Epithelial cell of proximal tubule (primary cell): ENCODE measurements at places on chromosomes 4 and X. TPM values are rescaled to one million over a fixed set of nuclear protein-coding genes. Genes with fewer than 3 reads are reported as not detected.

AMTN gene
- total RNA-seq = not detected in 2 replicates

DNA sequence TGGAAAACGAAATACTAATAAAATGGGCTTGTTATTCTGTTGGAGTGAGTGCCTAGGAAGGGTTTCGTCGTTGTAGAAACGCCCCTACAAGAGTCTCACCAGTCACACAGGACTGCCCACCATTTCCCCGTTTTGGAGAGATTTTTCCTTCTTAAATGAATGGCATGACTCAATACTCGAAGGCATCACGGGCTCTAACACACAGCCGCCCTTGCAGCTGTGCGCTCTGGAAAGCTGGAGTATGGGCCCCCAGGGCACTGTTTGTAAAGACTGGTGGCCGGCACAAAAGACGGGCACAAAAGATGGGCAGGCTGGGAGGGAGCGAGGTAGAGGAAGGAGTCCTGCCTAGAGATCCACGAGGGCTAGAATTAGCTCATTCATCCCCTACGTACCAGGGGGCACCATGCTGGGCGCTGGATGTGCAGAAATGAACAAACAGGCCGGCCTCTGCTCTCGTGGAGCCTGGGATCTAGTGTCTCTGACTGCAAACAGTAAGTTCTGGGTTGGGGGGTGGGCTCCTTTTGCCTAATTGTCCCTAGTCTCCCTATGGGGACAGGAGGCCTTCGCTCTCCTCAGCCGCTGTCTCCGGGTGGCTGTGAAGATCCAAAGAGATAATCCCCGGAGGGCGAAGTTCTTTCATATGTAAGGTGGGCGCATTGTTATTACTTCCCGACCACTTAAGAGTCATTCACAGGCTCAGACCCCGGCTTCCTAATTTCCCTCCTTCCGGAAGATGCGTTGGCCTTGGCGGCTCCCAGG, 1.0 kb upstream of the SFRP2 start:
- DNase-seq = no peak

VSIG4 gene
- total RNA-seq = not detected in 2 replicates

ARR3 gene
- not detected in 2 replicates for total RNA-seq

- no peak for DNase-seq
These were observed 262.2 kb upstream of the PABPC4L start for GRCh38 chr4:134463771-134464170.

DNA sequence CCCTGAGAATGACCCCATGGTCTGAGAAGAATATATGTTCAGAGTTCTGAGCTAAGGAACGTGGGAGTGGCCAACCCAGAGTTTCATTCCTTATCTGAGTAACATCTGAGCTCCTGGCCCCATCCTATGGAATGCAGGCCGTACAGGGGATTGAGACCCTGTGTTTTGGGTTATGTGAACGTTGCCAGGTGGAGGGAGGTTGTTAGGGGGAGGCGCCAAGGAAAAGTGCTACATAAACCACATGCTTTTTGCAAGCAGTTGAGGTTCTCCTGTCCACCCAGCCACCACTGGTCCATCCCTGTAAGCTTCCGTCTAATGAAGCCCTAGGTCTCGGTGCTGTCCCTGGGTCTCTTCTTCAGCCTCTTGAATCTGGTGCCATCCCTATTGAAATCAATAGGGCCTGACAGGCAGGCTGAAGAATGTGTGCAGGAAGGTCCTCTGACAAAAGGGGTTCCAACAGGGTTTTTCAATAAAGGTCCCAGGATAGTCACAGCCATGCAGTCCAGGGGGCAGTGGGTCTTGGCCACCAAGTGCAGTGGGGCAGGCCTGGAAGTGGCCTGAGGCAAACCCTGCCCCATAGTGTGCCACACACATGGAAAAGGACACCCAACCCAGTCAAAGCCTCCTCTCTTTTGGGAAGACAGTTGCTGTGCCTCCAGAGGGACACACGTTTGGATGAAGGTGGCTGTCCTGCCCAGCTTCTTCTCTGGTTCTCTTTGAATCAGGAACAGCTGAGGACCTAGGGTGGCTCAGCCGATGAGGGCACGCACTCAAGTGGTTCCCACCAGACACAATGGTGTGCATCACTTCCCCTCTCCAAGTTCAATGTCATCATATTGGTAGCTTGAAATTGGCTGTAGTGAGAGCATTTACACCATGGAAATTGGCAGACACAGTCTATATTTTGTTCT, 53.5 kb downstream of the HTRA3 start:
- DNase-seq = no peak

CT45A9 gene
- total RNA-seq = not detected in 2 replicates

GRCh38 chrX:53930515-53931380, 113.5 kb downstream of the PHF8 start:
- no peak for DNase-seq

- DNase-seq = no peak
These were observed 52.7 kb downstream of the MGST2 start for GRCh38 chr4:139718358-139718757.
